ENCODE measurements at places on chromosomes 1 and 21.

GRCh38 chr1:54096227-54096876, 42.9 kb downstream of the TCEANC2 start:
- no peak for DNase-seq
- no peaks in the 10 kb centered on the region for H3K4me1 ChIP-seq
- no peaks in the 10 kb centered on the region for H3K27me3 ChIP-seq

DNA sequence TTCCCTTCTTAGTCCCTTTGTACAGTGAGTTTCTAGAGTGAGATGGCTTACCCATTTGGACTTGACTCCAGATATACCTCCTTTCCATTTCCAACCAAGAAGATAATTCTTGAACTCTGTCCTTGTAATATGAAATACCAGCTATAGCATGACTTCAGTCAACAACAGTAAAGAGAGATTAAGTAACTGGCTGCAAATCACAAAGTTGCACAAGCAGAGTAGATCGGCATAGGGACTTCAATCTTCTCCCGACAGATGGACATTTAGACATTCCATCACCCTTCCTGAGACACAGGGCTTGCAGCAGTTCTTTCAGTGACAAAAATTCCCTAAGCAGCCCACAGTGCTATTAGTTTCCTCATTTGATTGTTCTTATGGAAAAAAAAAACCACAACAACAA, 44.6 kb downstream of the JAK1 start:
- peaks cover 31% of the 10 kb centered on the region for H3K36me3 ChIP-seq
- peaks cover 75% of the 10 kb centered on the region for H3K4me1 ChIP-seq
- DNase-seq: no peak

DNA sequence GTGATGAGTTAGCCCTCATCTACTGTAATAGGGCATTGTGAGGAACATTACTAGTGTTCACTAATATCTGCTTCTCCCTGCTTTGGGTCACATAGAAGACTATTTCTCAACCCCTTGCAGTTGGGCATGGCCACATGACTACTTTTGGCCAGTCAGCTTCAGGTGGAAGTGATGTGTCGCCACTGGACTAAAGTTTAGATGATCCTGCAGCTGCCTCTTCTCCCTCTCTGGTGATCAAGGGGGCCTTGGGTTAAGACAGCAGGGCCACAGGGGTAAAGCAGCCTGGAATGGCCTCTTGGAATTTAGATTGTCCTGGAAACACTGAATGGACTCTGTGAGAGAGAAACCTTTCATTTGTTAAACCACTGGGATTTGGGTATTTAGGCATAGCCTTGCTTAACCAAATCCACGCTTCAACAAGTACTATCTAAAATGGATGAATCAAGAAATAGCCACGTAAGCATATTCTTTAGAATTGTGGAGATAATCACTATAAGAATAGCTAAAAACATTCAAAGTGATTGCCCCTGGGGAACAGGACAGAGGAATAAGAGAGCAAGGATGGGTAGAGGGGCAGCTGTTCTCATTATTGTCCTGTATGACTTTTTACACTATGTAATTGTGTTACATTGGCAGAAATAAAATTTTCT, 41.2 kb downstream of the OPRD1 start:
- H3K4me3 ChIP-seq: no peak overlapping the region
- no peaks in the 10 kb centered on the region for H3K36me3 ChIP-seq
- no peak for DNase-seq
- H3K4me1 ChIP-seq: peaks cover 4% of the 10 kb centered on the region
- H3K27ac ChIP-seq: no peak overlapping the region
- peaks cover 40% of the 10 kb centered on the region for H3K27me3 ChIP-seq

DNA sequence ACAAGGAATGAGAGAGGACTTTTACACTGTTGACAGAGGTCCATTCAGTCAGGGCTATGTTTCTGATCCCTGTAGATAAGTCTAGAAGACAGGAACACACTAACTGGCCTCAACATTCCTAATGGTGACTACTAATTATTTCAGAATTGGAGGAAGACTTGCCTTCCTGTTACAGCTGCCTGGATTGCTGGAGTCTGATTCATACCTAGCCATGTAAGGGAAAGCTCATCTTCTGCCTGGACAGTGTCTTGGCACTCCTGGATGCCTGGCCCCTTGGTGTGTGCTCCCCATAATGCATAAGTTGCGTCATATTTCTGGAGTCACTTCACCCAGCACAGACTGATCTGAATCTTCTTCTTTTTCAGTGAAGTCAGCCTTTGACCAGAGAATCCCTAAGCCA, 326.0 kb upstream of the RUNX1 start:
- no peak overlapping the region for H3K4me3 ChIP-seq
- H3K4me1 ChIP-seq: no peaks in the 10 kb centered on the region
- no peak overlapping the region for H3K27ac ChIP-seq
- DNase-seq: no peak

All from activated naive CD4-positive, alpha-beta T cell treated with anti-CD3 and anti-CD28 coated beads, Interleukin-2, amount 10 ng/mL, durations not matched to agents 7 days and 5 days (primary cell).